ENCODE measurements at places on chromosomes 1 and 21. TPM values are rescaled to one million over a fixed set of nuclear protein-coding genes. Genes with fewer than 3 reads are reported as not detected.

DNA sequence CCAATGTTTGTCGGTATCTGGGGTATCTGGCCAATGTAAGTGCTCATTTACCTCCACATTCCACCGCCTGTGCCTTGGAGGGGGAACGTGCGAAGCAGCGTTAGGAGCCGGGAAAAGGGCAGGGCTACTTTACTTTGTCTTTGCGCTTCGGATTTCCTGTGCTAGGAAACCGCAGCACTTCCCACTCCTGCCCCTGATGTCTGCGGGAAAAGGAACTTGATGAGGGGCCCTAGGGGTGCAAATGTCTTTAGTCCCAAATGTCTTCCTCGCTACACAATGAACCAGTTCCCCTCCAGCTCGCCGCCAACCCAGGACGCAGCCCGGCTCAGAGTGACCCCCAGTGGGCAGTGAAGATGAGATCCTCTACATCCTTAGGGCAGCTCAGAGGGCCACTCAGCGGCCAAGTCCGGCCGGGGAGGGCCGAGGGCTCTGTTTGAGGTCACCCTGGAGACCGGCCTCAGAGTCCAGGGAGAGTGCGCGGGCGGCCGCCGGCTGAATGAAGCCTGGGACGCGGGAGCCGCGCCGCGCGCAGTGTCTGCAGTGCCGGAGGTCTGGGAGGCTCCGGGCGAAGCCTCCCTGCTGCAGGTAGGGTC is at the start of gene DYNLT5:
TSS of gene DYNLT5 (plus strand) at position 460 of the 593 bp plus-strand sequence. CDS start 2,200 bp downstream, outside the sequence.
- no peak within 1 kb of the TSS for H3K27ac ChIP-seq
- no peak within 1 kb of the TSS for H3K4me3 ChIP-seq
- no peaks in the 10 kb centered on the region for H3K36me3 ChIP-seq
- peak; percentile 82 for DNase-seq
- no peaks in the 10 kb centered on the region for H3K4me1 ChIP-seq

Gene GREM2
- 2.9 TPM for total RNA-seq

GRCh38 chr1:203011582-203011981 is 4.4 kb downstream of the TMEM183A start:
- H3K4me1 ChIP-seq, result no peaks in the 10 kb centered on the region
- H3K27me3 ChIP-seq, result no peaks in the 10 kb centered on the region
- H3K36me3 ChIP-seq, result peaks cover 8% of the 10 kb centered on the region
- H3K27ac ChIP-seq, result no peak overlapping the region
- no peak overlapping the region for H3K4me3 ChIP-seq
- DNase-seq, result no peak

DNA sequence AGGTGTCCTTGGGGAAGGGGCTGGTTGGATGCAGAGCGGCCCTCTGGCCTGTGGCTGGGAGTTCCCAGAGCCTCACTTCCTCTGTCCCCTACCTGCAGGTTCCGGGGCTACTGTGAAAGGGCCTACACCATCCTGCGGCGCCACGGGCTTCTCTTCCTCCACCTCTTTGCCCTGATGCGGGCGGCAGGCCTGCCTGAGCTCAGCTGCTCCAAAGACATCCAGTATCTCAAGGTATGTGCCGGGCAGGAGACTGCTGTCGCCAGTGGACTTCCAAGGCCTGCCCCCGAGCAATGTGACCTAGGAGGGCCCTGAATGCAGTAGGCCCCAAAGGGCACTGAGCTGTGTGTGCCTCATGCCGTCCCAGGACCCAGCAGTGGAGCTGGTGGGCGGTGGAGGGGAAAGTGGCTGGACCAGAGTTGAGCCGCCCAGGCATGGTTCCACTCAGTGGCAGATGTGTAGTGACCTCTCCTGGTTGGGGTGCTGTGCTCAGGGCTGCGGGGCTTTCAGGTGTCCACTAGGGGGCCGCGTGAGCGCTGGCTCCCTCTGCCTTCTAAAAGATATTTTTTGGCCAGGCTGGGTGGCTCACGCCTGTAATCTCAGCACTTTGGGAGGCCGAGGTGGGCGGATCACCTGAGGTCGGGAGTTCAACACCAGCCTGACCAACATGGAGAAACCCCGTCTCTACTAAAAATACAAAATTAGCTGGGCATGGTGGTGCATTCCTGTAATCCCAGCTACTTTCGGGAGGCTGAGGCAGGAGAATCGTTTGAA is 73.4 kb downstream of the PIK3CD start:
- H3K27ac ChIP-seq, result no peak overlapping the region
- no peaks in the 10 kb centered on the region for H3K27me3 ChIP-seq
- no peak for DNase-seq
- peaks cover 3% of the 10 kb centered on the region for H3K36me3 ChIP-seq

DNA sequence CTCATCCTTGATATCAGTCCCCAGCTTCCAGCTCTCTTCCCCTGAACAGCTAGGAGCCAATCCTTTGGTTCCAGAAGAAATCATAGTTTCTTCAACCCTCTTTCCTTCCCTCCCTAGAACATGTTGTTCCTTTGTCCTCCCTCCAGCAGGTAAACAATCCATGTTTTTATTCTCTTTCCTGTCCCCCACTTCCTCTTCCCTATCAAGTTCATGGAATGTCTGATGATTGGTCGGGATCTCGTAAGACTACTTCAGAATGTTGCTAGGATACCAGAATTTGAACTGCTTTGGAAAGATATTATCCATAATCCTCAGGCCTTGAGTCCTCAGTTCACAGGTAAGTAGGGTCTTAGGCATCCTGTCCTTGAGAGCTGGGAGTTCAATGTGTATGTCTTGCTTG is 23.1 kb upstream of the SLC27A3 start:
- DNase-seq, result no peak
- no peaks in the 10 kb centered on the region for H3K36me3 ChIP-seq
- H3K4me3 ChIP-seq, result no peak overlapping the region
- H3K27me3 ChIP-seq, result no peaks in the 10 kb centered on the region
- peak overlapping the region; percentile 67 for H3K27ac ChIP-seq
- peaks cover 6% of the 10 kb centered on the region for H3K4me1 ChIP-seq

DNA sequence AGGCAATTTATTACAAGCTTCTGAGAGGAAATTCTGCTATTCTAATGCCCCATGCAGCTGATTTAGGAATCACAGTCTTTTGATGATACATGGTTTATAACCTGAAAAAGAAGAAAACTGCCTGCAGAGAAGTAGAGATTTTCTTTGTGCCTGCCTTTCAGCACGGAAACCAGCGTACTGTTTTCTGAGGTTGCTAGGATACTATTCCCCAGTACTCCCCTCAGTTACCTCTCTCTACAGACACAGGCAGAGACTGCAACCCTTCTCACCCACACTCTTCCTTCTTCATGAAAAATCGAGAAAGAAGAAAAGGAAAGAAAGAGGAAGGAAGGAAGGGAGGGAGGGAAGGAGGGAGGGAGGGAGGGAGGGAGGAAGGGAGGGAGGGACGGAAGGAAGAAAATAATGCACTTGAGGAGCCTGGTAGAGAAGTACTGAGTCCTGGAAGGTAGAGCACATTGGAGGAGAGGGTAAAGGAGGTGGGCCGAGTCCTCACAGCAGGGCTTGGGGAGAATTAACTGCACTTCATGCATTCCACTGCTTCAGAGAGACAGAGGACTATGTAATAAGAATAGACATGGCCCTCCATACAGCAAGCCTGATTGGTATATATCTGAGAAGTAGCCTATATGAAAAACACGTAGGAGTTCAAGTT is 21.9 kb downstream of the RGS2 start:
- DNase-seq, result no peak
- H3K4me3 ChIP-seq, result no peak overlapping the region
- no peaks in the 10 kb centered on the region for H3K36me3 ChIP-seq
- H3K4me1 ChIP-seq, result no peaks in the 10 kb centered on the region

Gene TFF3
- 3.8 TPM for total RNA-seq

DNA sequence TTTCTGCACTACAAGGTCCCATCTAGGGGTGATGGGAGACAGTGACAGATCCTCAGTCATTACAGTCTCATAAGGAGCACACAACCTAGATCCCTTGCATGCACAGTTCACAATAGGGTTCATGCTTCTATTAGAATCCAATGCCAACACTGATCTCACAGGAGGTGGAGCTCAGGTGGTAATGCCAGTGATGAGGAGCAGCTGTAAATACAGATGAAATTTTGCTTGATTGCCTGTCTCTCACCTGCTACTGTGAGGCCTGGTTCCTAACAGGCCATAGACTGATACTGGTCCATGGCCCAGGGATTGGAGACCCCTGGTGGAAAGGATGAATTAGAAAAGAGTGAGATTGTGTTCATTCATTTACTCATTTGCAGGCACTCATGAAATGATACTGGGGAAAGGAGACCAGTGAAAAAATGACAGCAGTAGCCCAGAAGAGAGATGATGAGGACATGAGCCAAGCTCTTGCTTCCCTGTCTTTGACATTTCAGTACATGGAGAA is 251.6 kb upstream of the DUSP10 start:
- H3K27ac ChIP-seq, result no peak overlapping the region
- H3K4me1 ChIP-seq, result peaks cover 9% of the 10 kb centered on the region
- no peaks in the 10 kb centered on the region for H3K27me3 ChIP-seq
- DNase-seq, result no peak
- no peak overlapping the region for H3K4me3 ChIP-seq

DNA sequence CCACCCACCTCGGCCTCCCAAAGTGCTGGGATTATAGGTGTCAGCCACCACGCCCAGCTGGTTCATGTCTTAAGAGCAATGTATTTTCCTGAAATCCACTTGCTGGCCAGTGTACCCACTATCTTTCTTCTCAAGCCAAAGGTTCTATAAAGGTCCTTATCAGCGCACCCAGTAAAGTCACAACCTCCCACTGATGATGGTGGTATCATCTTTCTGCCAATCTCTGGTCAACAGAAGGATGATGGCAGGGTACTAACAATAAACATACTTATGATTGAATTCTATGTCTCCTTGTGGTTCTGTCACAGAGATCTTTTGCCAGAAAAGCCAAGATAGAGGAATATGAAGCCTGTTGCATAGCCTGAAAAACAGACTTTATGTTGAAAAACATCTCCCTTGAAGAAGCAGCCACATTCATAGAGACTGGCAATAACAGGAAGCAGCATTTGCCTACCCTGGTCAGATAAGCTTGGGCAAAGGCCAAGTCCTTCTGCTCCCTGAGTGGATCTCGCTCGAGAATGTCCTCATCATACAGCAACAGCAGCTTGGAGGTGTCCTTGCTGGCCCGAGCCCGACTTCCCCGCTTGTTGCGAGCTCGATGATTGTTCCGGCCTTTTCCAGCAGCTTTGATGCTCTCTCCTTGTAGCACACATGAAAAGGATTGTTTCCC is 73.0 kb downstream of the DAP3 start:
- no peaks in the 10 kb centered on the region for H3K27me3 ChIP-seq
- H3K4me1 ChIP-seq, result no peaks in the 10 kb centered on the region
- peak; percentile 45 for DNase-seq
- peaks cover 16% of the 10 kb centered on the region for H3K36me3 ChIP-seq
- no peak overlapping the region for H3K4me3 ChIP-seq
- no peak overlapping the region for H3K27ac ChIP-seq

Gene ACTN2
- total RNA-seq, result 40.5 TPM

Gene LBR
- total RNA-seq, result 48.4 TPM
